IMR-90 (cell line): ENCODE measurements at places on chromosomes 6 and 20. TPM values are rescaled to one million over a fixed set of nuclear protein-coding genes. Genes with fewer than 3 reads are reported as not detected.

DAAM2 gene
- 11.2 and 11.9 TPM in 2 replicates for polyA plus RNA-seq

FAM209A gene
- polyA plus RNA-seq, result 0.20 and 0.22 TPM in 2 replicates

HLA-B gene
- 259 and 309 TPM in 2 replicates for polyA plus RNA-seq

GPR6 gene
- polyA plus RNA-seq, result not detected in 2 replicates

BPIFB2 gene
- polyA plus RNA-seq, result not detected in 2 replicates

- no peak overlapping the region for H3K27ac ChIP-seq
- peaks cover 19% of the 10 kb centered on the region for H3K4me1 ChIP-seq
- peaks cover 5% of the 10 kb centered on the region for H3K36me3 ChIP-seq
- no peak overlapping the region for H3K4me3 ChIP-seq
- no peak for DNase-seq
Measured at GRCh38 chr6:56685994-56686393, 43.3 kb upstream of the DST start.

- peaks cover 7% of the 10 kb centered on the region; the same call in 1 of the 2 replicates for H3K27me3 ChIP-seq
- H3K4me1 ChIP-seq, result no peaks in the 10 kb centered on the region
- no peak overlapping the region for H3K27ac ChIP-seq
- H3K4me3 ChIP-seq, result no peak overlapping the region
Measured at GRCh38 chr6:87846434-87846833, 144.4 kb upstream of the AKIRIN2 start.

- H3K36me3 ChIP-seq, result no peaks in the 10 kb centered on the region
- no peak overlapping the region for H3K4me3 ChIP-seq
- no peak overlapping the region for H3K27ac ChIP-seq
- H3K4me1 ChIP-seq, result peaks cover 5% of the 10 kb centered on the region
- H3K27me3 ChIP-seq, result no peaks in the 10 kb centered on the region; the same call in 1 of the 2 replicates
- peak; percentile 52 for DNase-seq
Measured at GRCh38 chr20:52457826-52458225, 266.2 kb upstream of the ZFP64 start.

- no peak for DNase-seq
- peaks cover 3% of the 10 kb centered on the region for H3K27me3 ChIP-seq
- no peak within 1 kb of the TSS; the same call in 1 of the 2 replicates for H3K4me3 ChIP-seq
- H3K36me3 ChIP-seq, result no peaks in the 10 kb centered on the region
- no peaks in the 10 kb centered on the region for H3K4me1 ChIP-seq
Measured at GRCh38 chr6:35804996-35805736, at the start of gene LHFPL5. Gene LHFPL5 (plus strand): TSS chr6:35805352. CDS start chr6:35805671, 319 bp downstream.

DNA sequence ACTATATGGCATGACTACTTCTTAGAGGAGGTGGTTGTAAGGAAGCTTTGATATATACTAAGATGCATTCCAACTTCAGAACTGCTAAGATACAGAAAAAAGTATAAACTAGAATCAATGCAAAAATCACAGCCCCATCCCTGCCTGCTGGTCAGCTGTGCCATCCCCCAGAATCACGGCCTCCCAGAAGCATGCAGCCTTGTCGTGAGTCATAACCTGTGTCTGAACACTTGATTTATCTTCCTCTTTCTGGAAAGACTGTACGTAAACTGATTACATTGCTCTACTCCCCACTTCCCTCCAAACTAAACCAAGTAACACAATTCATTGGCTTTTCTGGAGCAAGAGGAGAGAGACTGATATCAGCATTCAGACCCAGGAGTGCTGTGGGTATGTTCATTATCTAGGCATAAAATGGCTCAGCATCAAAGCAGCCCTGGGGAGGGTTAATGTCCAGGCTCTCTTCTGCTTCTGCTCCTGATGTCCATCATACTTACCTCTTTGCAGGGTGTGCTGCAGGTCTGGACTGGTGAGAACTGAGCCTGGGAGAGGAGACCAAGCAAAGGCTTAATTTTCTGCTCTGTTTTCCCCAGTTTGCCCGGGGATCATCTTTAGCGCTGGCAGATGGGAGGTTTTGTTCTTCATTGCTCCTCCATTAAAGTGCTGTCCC, 18.4 kb downstream of the SCP2D1 start:
- no peaks in the 10 kb centered on the region for H3K27me3 ChIP-seq
- H3K4me1 ChIP-seq, result no peaks in the 10 kb centered on the region
- H3K4me3 ChIP-seq, result no peak overlapping the region
- H3K36me3 ChIP-seq, result no peaks in the 10 kb centered on the region

- no peak overlapping the region for H3K27ac ChIP-seq
- H3K27me3 ChIP-seq, result no peaks in the 10 kb centered on the region
- H3K4me1 ChIP-seq, result no peaks in the 10 kb centered on the region
Measured at GRCh38 chr20:20953738-20954618, 152.2 kb downstream of the LINC00237 start.

GRCh38 chr6:110951986-110952794, 6.3 kb upstream of the GTF3C6 start:
- H3K27me3 ChIP-seq, result no peaks in the 10 kb centered on the region
- no peaks in the 10 kb centered on the region for H3K36me3 ChIP-seq
- peak; percentile 47 for DNase-seq
- no peak overlapping the region for H3K27ac ChIP-seq

DNA sequence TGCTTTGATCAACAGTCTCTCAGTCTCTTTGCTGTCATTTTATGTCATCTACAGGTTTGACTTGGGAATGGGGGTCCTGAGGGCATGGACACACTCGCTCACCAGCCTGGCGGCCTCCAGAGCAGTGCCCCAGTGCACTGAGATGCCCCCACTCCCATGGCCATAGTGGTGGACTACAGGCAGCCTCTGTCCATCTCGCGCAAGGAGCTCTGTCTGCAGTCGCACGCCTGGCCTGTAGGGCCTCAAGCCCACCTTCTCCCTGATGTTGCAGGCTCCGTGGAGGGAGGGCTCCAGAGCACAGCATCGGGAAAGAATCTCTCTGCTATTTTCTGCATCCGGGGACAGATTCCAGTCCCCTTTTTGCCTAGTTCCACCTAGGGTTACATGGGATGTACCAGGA, 22.6 kb downstream of the DDO start:
- no peak overlapping the region for H3K27ac ChIP-seq
- peaks cover 3% of the 10 kb centered on the region for H3K27me3 ChIP-seq
- no peaks in the 10 kb centered on the region for H3K4me1 ChIP-seq

GRCh38 chr6:167574431-167575151, 249.7 kb downstream of the TTLL2 start:
- no peaks in the 10 kb centered on the region for H3K27me3 ChIP-seq
- H3K4me1 ChIP-seq, result no peaks in the 10 kb centered on the region
- H3K27ac ChIP-seq, result no peak overlapping the region
- H3K36me3 ChIP-seq, result no peaks in the 10 kb centered on the region
